ENCODE measurements at places on chromosomes 6 and 20.

GRCh38 chr6:96058082-96058481, 42.3 kb downstream of the FUT9 start:
- no peak for DNase-seq

DNA sequence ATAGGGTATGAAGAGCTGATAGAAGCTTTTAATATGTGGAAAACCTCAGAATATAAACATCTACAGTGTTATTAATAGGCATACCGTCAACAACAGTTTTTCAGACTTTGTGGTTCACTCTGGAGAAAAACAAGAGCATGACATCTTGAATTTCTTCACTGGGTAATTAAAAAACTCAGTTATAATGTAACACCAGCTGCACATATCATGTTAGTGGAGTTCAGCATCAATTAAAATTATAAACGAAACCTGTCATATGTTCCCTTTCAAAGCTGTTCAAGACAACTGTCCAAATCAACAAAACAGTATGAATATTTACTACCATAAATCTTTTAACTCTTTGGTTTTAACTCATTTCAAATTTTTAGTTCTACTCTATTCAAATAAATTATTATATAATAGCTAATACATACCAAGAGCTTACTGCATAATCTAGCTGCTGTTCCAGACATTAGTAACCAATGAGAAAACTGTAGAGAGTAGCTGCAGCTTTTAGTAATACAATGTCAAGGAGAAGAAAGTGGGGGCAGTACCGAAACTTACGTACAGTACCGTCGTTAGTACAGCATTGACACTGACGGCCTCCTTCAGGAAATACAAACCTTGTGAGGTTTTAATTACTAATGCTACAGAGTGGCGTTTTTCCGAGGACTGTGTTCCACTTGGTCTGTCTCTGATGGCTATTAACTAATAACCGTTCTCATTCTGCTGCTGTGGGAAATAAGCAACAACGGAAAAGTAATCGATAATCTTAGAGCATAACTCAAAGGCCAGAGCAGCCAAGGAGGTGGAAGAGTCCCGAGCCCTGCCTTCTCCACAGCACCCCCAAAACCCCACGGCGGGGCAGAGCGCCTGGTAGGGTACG, 532 bp upstream of the PM20D2 start:
- peak; percentile 29 for DNase-seq

DNA sequence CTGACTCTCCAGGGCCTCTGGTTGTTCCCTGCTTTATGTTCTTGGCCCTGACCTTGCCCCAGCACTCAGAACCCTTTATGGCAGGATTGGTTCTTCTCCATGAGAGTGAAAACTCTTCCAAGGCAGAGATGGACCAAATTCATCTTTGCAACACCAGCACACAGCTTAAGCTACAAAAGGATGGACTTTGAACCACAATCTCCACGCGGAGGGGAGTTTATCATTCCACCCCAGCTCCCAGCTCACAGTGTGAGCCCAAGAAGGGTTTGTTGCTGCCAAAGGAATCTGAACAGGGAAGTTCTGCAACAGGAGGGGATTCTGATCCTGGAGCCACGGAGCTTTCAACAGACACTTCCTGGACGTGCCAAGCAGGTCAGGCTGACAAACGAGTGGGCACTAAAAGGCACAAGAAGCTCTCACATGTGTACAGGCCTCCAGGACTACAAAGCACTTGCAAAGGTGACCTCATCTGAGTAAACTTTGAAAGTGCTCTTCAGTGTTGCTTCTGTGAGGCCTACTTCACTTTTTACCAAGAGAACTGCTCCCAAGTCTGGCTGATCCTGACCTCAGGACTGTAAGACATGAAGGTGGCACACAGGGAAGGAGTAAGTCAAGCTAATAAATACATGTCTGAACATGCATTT, 8.9 kb downstream of the FITM2 start:
- DNase-seq, result no peak

DNA sequence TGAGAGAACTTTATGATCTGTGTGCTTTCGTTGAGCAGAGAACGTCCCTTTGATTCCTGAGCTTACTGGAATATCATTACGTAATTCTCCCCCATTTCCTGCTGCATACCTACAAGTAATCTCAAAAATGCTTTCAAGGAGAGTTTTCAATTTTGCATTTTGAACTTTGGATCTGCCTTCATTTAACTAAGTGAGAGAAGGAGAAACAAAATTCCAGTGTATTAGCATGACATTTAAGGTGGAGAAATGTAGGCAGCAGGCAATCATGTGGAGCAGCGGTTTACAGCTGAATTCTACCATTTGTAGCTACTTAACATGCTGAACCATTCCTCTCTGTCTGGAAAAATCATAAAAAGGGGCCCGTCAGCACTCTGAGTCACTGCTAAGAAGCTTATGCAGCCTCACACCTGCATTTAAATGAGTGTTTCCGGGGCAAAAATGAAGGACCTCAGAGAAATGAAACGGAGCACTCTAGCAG, 451.5 kb downstream of the PLCB1 start:
- DNase-seq, result no peak

- no peak for DNase-seq
Measured at GRCh38 chr20:14860410-14860814, 523.0 kb upstream of the FLRT3 start.

DNA sequence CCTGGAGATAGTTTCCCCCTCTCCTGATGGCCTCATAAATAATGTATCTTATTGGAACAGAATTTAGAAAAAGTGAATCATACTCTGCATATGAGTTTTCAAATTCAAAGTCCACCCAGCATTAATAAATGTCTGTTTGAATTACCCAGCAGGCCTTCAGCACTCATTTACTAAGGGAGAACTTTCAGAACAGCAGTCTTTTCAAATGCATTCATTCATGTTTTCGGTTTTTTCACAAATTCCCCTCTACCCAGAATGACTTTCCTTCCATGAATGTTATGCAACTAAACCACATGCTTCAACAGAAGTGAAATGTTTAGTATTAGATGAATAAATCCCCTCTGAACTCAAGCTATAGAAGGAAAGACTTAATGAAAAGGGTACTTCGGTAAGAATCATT, 92.4 kb downstream of the RTN4IP1 start:
- no peak for DNase-seq

DNA sequence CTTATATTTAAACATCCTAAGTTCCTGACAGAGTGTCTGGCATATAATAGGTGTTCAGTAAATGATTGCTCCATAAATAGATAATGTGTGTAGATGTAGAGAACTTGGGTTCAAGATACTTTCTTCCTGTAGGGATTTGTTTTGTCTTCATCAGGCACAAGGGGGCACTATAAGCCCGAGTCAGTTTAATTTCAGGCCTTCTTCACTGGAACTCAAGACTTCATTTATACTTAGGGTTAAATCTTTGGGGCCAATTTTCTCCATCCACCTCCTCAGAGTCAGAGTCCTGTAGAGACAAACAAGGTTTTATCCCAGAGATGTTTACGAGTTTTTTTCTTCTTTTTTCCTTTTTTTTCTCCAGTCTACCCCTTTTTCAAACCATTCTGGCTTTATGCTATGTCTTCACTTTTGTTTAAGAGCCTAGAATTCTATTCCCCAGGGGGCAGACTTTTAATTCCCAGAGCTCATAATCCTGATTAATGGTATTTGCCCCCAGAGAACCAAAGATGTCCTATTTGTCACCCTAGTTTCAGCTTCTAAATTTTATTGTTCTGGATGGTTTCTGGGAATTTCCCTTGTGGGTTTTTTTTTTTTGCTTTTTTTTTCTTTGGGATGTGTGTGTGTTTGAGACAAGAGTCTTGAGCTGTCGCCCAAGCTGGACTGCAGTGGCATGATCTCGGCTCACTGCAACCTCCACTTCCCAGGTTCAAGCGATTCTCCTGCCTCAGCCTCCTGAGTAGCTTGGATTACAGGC, 88.4 kb downstream of the HFE start:
- peak; percentile 71 for DNase-seq

- DNase-seq, result no peak
Measured at GRCh38 chr6:168130697-168131371, 51.8 kb upstream of the FRMD1 start.

DNA sequence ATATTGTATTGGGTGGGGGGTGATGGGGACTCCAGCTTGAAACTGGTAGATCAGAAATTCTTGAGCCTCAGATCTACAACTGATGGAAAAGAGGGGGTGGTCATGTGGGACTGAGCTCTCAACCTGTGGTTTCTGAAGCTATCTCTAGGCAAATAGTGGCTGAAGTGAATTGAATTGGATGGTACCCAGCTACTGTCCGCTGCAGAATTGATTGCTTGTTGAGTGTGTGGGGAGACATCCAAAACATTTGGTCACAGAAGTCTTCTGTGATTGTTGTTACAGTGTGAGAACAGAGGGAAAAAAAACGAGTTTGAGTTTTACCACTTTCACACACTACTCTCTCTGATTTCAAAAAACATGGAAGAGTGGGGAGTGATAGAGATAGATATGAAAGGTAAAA, 14.8 kb downstream of the CDS2 start:
- DNase-seq, result no peak

GRCh38 chr20:38791940-38792339, 13.6 kb upstream of the PPP1R16B start:
- no peak for DNase-seq

GRCh38 chr6:138339024-138339423, 38.7 kb upstream of the SMIM28 start:
- no peak for DNase-seq

DNA sequence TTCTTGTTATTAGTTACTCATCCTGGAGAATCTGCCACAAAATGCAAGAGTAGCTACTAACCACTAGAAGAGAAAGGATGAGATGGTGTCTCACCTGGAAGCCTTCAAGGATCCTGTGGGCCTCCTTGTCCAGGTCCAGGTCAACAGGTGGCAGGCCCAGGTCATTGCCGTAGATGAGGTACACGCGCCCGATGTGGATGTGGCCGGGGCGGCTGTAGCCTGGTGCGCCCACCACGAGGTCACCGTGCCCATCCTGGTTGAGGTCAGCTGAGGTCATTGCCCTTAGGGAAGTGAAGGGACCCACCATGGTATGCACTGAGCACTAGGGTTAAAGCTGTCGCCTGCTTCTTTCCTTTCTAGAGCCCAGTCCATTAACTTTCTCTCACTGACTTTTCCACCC, 35.5 kb downstream of the GPLD1 start:
- no peak for DNase-seq

- peak; percentile 69 for DNase-seq
Measured at GRCh38 chr20:49713753-49714712, at the start of gene B4GALT5. Gene B4GALT5, minus strand, starts transcription at chr20:49713878. Its CDS starts 188 bp downstream, at chr20:49713690.

- DNase-seq, result no peak
Measured at GRCh38 chr6:79353226-79353625, 118.7 kb upstream of the HMGN3 start.

DNA sequence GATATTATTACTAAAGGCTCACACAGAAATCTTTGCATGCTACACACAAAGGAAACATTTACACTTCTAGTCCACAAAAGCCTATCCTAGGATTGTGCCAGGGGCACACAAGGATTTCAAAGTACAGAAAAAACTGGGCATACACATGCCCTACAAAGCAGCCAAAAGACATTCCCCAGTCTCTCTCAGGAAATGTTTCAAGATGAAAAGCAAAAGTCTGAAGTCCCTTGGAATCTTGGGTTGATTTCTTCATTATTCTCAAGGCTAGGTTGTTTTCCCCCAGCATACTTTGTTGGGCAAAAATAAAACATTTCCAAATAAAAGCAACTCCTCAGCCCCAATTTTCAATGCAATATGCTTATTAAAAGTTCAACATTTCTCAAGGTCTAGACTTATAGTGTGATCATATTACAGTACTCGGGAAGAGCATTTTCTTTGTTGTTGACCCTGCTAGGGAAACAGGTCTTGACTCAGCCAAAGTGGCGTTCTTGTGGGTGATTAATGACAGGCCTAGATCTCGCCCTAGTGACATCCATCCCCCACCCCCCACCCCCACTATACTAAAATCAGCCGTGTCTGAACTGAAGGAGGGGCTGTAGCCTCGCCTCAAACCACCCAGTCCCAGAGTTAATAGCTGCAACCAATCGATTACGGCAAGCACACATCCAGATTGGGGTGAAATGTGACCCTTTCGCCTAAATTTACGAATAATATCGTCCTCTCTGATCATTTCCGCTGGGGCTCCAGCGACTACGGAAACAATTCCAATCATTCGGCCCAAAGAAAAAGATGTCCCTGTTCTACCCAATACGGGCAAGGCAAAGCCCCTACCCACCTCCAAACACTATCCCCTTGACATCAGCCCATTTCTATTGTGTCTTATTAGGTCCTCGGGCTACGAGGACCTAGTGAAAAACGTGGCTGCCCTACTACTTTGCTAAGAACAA, 1.4 kb downstream of the AKIRIN2 start:
- DNase-seq, result peak; percentile 58

GRCh38 chr20:61886721-61887595, 178.7 kb downstream of the TAF4 start:
- DNase-seq, result peak; percentile 32

DNA sequence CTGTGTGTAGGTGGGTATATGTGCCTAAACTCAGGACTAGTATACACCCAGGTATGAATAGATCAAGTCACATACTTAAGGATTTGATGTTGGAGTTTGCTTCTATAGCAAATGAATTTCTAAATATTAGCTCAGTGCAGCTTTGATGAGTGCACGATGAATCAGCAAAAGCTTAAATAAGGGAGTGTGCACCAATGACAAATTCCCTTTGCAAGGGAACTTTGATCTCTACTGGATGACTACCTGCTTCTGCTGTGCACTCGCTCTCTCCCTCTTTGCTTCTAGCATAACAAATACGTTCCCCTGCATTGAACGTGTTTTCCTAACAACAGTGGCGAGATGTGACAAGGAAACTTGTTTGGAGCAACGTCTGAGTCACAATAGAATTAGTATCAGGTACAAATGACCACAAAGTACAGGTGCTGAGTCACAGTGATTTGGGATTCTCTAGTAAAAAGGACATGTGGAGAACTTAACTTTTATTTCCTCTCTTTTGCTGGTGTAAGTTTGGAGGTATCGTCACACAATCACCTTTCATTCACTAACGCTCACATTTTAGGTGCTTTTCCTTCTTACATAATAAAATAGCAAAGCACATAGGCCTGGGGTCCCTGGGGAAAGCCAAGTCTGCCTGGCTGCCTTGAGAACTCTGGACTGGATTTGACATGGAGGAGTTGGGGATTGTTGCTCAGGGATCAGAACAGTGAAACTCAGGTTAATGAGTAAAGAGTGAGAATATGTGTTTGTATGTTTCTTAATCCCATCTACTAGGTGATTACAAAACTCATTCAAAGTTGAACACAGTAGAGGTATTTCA, 49.7 kb downstream of the KLHL31 start:
- DNase-seq, result no peak

GRCh38 chr6:161498881-161499280, 225.0 kb upstream of the AGPAT4 start:
- DNase-seq, result no peak

- no peak for DNase-seq
Measured at GRCh38 chr20:5880326-5880725, 70.0 kb downstream of the TRMT6 start.

Measured in CD4-positive, alpha-beta T cell treated with Interleukin-6 for 4 hours (primary cell).